IPS-NIHi11 (cell line): ENCODE measurements at places on chromosomes 6 and 20.

DNA sequence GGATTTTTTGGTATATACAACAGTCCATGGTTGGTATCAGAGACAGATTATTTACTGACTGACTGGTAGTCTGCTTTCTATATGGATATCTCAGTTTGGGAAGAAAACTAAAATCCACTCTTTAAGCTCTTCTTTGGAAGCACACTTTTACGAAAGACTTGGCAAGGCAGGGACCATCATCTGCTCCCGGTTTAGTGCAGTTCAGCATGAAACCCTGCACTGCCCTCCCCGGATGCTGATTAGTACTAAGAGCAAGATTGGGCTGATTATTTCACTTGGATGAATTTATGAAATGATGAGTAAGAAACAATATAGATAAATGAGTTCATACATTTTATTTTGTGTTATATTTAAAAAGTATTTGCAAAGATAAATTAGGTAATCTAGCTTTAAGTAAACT lies 56.3 kb downstream of the RGS17 start:
- no peak for DNase-seq

DNA sequence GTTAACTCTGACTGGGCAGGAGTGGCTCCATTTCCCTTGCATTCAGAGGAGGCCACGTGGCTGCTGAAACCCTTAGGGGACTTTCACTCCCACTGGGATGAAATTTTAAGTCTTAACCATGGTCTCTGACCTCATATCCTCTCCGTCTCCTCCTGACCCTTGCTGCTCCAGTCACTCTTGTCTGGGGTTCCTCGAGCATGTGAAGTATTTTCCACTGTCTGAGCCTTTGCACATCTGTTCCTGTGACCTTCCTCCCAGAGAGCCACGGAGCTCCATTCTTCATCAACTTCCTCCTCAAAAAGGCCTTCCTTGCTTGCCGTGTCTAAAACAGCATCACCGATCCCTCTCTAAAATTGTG lies 153.0 kb upstream of the UST start:
- DNase-seq: no peak

- DNase-seq: no peak
Measured at GRCh38 chr6:39128106-39128505, 13.1 kb upstream of the SAYSD1 start.

DNA sequence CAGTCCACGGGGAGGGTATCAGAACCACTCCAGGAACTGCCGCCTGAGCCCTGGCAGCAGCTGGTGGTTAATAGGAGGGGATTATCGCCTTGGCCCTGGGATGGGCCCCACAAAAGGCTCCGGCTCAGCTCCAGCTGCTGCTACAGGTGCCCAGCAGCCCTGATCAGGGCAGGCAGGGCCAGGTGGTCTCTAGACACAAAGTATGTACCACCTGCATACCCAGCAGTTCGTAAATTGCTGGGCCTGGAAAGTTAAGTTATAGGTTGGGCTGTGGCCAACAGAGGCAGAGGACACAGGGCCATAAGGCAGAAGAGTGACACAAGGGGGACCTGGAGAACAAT lies 35.1 kb downstream of the RRBP1 start:
- no peak for DNase-seq
